ENCODE measurements at places on chromosomes 7 and 10.

GRCh38 chr7:1696671-1697498 lies 26.8 kb downstream of the ELFN1 start:
- no peak for DNase-seq

GRCh38 chr7:149414745-149415390 lies 46.0 kb downstream of the ZNF777 start:
- DNase-seq: no peak

- DNase-seq: no peak
Measured at GRCh38 chr10:104274762-104275721, 6.1 kb downstream of the GSTO2 start.

GRCh38 chr7:2729031-2729892 lies 41.3 kb downstream of the AMZ1 start:
- no peak for DNase-seq

DNA sequence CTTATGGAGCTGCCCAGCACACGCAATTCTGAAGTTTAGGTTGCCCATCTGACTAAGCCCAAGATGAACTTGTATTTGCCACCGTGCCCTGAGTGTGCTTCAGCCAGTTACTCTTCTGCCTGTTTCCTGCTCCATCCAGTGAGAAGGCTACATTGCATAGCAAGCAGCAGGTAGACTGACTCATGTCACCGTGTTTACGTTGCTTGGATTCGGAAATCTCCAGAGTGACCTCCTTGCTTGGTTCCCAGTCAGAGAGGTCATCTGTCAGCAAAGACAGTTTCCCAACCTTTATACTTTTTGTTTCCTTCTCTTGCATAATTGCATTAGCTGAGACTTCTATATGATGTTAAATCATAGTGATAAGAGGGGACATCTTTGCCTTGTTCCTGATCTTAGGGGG lies 30.9 kb downstream of the NACAD start:
- no peak for DNase-seq

GRCh38 chr7:1974290-1975101 lies 258.2 kb downstream of the MAD1L1 start:
- no peak for DNase-seq

DNA sequence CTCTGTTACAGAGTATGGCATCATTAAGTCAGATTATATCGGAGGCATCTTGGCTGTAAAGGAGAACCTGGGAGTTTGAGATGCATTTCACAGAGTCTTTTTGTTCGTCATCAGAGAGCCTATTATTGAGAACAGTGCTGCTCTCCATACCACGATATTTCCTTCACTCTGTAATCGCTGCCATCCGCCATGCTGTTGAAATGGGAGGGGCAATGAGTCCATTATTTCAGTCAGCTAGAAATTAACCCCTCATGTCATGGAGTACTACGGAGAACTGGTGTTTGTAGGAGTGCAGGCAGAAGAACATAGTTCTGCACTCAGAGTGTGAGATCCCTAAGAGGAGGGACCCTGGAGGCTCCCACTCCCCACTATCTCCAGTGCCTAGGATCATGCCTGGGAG lies 59.2 kb downstream of the SLC16A12 start:
- no peak for DNase-seq

- DNase-seq: no peak
Measured at GRCh38 chr7:43318188-43318770, 205.8 kb downstream of the HECW1 start.

GRCh38 chr10:96701265-96701664 lies 19.0 kb downstream of the PIK3AP1 start:
- no peak for DNase-seq

DNA sequence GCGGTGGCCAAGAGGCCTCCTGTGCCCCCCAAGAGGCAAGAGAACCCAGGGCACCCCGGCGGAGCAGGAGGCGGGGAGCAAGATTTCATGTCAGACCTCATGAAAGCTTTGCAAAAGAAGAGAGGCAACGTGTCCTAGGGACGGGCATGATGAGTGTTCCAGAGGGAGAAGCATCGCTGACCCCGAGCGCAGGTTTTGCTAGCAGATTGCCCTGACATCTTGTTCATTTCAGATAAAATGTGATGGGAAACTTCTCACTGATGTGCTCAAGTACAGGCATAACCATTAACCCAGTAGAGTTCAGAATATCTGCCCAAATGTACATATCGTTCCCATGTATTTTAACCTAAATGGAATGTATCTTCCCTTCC lies 129.2 kb downstream of the APBB1IP start:
- DNase-seq: peak; percentile 12

GRCh38 chr10:101227429-101228152 lies 1.7 kb downstream of the LBX1 start:
- DNase-seq: no peak

GRCh38 chr7:122622682-122623081 lies 76.2 kb downstream of the RNF133 start:
- peak; percentile 75 for DNase-seq

GRCh38 chr10:122591736-122592135 lies 31.2 kb downstream of the DMBT1 start:
- no peak for DNase-seq

- no peak for DNase-seq
Measured at GRCh38 chr7:537911-538634, 18.4 kb upstream of the PDGFA start.

DNA sequence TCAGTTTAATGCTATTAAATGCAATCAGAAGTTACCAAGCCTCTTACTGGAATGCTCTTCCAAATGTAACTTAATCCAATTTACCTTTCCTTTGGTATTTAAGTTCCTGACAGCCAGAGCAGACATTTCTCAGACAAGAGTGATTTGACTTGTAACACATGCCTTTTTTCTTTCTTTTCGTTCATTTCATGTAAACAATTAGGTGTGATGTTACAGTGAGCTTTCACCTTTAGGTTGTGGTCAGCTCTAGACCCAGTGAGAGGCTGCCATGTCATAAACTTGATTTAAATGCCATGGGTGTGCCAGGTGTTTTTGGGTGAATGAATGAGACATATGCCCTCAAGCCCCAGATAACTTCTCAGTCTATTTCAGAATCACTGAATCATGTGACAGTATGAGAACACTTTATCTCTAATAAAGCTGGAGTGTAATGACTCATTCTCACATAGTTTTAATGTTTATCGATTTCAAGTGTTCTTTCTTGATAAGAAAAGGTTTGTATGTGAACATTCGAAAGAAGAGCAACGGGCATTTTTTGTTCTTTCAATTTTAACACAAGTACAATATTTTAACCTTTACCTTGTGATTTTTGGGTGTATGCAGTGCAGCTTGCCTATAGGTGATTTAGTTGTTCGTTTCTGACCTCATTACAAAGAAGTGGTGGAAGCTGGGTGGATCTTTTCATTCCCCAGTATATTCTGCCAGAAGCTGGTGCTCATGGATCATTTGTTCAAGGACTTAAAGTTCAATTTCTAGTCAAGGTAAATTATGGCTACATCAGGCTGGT lies 61.5 kb downstream of the CHN2 start:
- DNase-seq: no peak

DNA sequence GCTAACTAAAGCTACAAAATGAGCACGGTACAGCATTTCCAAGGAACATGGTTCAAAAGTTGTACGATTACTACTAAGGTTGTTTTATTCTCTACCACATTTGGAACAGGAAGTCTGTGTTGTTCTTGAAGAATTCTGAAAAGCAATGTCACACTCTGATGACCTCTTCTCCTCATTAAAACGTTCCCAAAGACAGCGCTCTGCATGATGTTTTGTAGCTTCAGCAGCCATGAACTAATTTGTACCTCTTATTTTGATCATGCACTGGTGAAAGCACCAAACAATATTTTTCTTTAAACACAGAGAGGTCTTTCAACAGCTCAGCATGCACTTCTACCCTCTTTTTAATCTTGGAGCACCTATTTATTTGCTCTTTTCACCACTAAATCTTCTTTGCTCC lies 75.0 kb upstream of the TES start:
- no peak for DNase-seq

DNA sequence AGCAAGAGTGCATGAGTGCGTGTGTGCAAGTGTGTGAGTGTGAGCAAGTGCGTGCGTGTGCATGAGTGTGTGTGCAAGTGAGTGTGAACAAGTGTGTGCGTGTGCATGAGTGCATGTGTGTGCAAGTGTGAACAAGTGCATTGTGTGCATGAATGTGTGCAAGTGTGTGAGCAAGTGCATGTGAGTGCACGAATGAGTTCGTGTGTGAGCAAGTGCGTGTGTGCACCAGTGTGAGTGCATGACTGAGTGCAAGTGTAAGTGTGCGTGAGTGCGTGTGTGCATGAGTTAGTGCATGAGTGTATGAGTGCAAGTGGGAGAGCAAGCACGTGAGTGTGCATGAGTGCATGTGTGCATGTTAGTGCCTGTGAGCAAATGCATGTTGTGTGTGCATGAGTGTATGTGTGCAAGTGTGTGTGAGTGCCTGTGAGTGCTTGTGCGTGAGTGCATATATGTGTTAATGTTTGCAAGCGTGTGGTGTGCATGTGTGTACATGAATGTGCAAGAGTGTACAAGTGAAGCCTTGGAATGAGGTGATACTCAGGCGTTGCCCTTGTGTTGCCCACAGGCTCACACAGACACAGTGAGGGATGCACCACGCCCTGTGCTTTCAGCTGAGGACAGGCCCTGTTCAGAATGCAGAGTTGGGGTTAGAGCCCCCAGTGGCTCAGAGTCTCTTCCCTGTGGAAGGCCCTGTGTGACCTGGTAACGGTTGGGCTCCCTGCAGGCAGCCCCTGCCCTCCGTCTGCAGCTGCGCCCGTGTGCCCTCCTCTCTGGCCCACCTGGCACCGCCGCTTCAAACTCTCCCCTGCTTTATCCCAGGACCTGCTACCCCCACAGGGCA lies 97.1 kb downstream of the NKX6-2 start:
- DNase-seq: no peak

DNA sequence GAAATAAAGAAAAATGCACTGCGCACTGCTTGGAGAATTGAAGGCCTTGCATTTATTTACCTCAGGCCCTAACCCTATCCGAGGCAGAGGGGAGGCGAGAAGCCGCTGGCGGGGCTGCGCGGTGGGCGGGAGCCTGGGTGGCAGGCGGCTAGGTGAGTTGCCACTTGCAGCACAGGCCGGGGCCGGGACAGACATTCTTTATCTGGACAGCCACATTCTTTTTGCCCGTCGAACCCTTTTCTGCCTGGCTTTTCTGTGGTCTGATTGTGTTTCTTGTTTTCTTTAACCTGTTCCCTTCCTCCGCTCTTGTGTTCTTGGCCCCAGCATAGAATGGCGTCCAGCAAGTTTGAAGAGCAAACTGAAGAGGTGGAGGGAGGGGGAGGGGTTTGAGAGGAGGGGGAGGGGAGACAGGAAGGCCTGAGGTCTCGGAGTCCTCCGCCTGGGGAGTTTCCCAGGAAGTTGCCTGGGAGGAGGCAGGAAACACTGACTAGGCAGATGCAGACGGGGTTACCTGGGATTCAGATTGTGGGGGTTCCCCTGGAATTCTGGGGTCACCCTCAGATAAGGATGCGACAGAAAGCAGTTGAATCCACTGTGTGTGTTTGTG lies 5.1 kb downstream of the SHH start:
- no peak for DNase-seq

- DNase-seq: no peak
Measured at GRCh38 chr10:60237977-60238758, 151.5 kb downstream of the ANK3 start.

DNA sequence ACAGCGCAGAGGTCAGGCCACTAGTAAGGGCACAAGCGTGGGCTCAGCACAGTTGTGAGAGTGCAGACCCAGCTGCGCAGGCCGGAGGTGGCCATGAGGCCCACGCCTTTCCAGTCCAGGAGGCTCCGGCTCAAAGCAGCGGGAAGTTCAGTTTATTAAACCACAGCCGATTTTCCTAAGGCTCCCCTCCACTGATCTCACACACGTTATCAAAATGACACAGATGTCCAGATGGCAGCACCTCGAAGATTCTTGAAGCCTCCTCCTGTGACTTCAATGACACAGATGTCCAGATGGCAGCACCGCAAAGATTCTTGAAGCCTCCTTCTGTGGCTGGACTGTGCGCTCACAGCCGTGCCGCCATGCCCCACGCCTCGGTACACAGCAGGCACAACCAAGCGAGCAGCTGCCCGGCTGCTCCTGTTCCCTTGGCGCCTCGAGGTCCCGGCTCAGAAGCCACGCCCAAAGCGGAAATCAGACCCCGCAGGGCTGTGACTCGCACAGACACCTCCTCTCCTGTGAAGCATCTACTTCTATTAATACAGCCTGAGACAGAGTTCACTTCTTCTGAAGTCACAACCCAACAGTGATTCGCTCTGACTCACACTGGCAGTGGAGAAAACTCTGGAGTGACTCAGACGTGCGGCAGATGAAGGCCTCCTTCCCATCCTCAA lies 122.7 kb downstream of the MAD1L1 start:
- peak; percentile 98 for DNase-seq

DNA sequence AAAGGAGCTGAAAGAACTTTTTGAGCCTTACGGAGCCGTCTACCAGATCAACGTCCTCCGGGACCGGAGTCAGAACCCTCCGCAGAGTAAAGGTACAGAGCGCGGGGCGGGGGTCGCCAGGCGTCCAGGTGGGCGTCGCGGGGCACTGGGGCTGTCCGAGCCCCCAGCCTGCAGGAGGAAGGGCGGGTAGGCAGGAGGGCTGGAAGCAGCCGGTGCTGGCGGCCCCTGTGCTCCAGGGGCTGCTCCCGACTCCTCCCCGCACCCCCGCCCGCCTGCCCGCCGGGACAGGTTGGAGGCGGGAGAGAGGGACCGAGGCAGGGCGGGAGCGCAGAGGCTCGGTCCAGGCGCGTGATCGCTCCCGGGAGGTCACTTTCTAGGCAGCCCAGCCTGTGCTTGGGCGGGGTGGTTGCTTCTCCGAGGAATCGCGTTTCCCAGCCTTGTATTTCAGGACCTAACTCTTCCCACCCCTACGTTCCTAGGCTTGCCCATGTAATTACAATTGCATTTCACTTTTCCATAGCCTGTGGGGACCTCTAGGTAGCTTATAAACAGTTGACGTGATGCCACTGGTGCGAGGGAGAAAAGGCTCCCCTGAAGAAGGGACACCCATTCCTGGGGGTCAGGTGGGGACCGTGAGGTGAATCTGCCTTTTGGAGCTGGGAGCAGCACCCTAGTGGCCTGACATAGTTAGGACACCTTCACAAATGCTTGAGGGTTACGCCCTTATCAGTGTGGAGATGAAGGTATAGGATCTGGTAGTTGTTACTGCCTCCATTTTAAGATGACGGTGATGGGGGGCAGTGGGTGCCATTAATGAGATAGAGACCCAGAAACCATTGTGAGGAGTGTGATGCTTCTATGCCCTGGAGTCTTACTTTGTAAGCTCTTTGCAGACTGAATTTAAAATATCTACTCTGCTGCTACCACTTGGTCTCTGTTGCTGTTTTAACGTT lies 148.2 kb downstream of the CELF2 start:
- DNase-seq: no peak

- peak; percentile 53 for DNase-seq
Measured at GRCh38 chr7:100407285-100408180, 21.0 kb downstream of the ZCWPW1 start.

GRCh38 chr7:74525881-74526280 lies 72.2 kb downstream of the GTF2IRD1 start:
- no peak for DNase-seq
